ENCODE measurements at places on chromosomes 7 and 10.

GRCh38 chr10:102394801-102395399 lies 605 bp upstream of the NFKB2 start:
- no peak for DNase-seq

GRCh38 chr7:148708026-148708885 lies 9.6 kb downstream of the CUL1 start:
- no peak for DNase-seq

DNA sequence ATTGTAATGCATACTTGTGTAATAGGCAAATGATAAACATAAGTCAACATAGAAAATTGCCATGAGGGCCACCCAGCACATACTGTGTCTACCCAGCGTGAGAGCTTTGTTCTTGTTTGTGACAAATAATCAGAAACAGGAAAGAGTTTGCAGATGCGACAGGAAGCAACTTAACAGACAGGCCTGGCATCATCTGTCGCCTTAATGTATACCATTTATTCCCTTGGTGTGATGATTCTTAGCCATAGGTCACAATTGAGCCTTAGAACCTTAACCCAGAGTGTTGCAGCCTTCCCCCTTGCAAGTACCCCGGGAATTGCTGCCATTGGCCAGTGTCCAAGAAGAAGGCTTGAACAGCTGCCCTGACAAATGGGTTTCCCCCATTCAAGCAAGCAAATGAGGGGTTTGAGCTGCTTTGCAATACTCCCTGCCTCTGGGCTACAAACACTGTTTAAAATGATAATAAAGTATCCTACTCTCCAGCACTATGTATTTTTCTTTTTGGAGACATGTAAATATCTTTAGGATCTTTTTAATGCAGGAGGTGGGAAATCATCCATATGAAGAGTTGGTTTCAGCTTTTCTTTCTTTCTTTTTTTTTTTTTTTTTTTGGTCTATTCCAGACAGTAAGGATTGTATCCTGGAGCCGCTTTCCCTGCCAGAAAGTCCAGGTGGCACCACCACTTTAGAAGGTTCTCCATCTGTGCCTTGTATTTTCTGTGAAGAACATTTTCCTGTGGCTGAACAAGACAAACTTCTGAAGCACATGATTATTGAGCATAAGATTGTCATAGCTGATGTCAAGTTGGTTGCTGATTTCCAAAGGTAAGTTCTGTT lies 80.0 kb downstream of the ZNF277 start:
- peak; percentile 15 for DNase-seq

DNA sequence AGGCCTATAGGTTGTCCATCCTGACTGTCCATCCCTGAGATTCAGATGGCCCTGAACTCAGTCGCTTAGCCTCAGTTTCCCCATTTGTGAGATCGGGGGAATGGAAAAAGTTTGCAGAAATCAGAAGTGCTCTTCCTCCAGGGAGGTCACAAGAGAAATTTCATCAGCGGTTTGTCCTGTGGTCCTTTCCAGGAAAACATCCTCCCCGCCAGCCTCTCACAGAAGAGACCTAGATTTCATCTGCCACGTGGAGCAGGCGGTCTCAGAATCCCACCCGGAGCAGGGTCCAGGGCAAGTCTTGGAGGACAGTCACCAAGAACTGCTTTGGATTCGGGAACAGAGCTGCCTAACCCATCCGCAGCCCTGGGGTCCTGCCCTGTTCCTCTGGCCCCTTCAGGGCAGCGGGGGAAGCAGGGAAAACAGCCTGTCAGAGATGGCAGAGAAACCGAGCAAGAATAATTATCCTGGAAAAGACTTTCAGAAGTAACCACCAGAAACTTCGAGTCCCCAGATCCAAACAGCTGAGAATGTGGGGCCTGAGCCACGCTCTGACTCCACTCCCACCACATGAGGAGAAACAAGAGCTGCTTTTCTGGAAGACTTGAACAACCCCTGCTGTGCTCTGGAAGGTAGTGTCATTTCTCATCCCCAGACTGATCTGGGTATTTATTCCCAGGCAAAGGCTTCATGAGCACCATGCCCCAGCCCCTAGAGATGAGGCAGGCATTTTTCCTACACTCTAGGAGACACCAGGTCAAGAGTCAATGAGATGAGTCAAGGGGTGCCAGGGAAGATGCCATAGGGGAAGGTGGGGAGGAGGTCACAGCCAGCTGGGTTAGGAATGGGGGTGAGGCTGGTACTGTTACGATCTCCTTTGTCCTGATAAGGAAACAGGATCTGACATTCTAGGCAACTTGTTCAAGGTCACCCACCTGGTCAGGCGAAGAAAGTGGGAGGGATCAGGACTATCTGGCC lies 1.1 kb upstream of the TNS3 start:
- no peak for DNase-seq

GRCh38 chr10:58642283-58642682 lies 129.6 kb downstream of the BICC1 start:
- DNase-seq, result no peak

- no peak for DNase-seq
Observed at GRCh38 chr7:99094401-99094800, 49.5 kb downstream of the SMURF1 start.

DNA sequence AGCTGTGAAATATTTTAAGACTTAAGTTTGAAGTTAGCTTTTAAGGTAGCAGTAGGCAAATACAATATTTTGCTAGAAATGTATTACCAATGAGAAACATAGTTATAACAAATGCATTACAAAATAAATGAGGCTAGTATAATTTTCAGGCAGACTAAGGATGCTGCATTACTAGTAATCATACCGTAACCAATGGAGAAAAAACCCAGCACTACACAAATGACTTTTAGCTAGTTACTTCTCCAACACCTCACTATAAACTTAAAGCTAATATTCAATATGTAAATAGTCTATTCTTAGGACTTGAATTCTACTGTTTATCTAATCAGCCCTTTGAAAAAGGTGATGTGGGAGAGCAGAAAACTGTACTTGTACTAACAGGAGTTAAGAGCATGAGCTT lies 285.3 kb upstream of the KLF14 start:
- no peak for DNase-seq

- DNase-seq, result no peak
Observed at GRCh38 chr7:40341836-40342235, 207.0 kb downstream of the SUGCT start.

DNA sequence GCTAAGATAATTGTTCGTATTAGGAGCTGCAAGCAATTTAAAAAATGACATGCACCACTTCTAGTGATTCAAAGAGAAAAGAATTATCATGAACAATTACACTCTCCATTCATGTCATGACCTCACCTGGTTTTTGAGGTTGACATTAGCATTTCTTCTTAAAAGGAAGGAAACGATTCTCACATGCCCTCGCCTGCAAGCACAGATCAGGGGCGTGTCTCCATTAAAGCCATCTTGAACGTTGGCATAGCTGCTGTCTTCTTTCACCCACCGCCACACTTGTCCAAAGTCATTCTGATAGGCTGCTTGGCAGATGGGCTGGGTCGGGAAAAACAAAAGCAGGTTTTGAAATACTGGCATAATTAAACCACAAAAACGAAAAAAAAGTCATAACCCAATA lies 19.9 kb downstream of the ANKRD22 start:
- peak; percentile 35 for DNase-seq

- no peak for DNase-seq
Observed at GRCh38 chr7:147106746-147107145, 990.1 kb downstream of the CNTNAP2 start.

- no peak for DNase-seq
Observed at GRCh38 chr10:96556003-96556402, 30.8 kb downstream of the TM9SF3 start.

GRCh38 chr7:7157177-7157886 lies 25.0 kb upstream of the C1GALT1 start:
- DNase-seq, result peak; percentile 84

- no peak for DNase-seq
Observed at GRCh38 chr7:15916681-15917380, 230.3 kb upstream of the MEOX2 start.

GRCh38 chr10:14487488-14487883 lies 156.8 kb upstream of the FRMD4A start:
- no peak for DNase-seq

DNA sequence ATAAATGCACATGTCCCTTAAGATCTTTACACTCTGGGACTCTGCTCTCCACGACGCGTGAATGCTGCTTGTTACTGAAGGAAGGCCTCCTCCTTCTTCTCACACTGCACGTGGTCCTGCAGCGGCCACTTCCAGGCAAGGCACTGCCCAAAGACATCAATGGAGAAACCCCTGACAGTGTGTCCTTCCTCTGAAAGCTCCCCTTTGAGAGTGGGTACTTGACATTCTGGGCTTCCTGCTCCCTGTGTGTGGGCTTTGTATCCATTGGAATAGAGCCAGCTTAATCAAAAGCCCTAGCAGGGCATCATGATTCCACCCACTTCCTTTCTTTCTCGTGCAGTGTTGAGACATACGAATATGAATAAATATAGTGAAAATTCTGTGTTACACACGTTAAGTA lies 69.7 kb upstream of the STK17A start:
- no peak for DNase-seq

- no peak for DNase-seq
Observed at GRCh38 chr7:2175514-2175913, 57.2 kb downstream of the MAD1L1 start.

GRCh38 chr10:128938558-128938957 lies 528.5 kb upstream of the MGMT start:
- no peak for DNase-seq

GRCh38 chr7:17236171-17236570 lies 62.3 kb upstream of the AHR start:
- DNase-seq, result no peak

- DNase-seq, result no peak
Observed at GRCh38 chr7:144584726-144585125, 181.2 kb upstream of the NOBOX start.

DNA sequence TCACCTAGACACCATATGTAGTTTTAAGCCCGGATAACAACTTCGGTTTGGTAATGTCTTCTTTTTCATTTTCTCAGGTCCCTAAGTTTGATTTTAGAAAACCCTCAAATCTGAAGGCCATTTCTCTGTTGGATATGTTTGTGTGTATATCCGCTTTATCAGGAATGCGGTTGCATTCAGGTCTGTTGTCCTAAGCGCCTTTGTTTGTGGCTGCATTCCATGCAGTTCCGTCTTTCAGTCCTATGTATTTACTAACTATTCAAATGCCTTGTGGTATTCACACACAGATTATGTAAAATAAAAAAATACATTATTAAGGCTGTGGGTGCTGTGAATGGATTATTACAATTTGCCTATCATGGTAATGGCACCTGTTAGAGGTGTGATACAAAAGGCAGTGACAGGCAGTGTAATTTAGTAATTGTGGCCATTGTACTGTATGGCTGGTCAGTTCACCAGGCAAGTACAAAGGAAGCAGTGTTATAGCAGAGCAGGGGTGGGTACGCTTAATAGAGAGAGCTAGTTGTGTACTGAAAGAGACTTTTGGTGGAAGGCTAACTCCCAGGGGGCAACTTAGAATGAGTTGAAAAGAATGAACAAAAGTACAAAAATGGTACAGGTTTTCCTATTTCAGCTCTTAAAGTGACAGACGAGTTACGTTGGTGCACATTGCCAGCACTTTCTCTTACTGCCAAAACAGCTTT lies 136.4 kb downstream of the VTI1A start:
- DNase-seq, result no peak

DNA sequence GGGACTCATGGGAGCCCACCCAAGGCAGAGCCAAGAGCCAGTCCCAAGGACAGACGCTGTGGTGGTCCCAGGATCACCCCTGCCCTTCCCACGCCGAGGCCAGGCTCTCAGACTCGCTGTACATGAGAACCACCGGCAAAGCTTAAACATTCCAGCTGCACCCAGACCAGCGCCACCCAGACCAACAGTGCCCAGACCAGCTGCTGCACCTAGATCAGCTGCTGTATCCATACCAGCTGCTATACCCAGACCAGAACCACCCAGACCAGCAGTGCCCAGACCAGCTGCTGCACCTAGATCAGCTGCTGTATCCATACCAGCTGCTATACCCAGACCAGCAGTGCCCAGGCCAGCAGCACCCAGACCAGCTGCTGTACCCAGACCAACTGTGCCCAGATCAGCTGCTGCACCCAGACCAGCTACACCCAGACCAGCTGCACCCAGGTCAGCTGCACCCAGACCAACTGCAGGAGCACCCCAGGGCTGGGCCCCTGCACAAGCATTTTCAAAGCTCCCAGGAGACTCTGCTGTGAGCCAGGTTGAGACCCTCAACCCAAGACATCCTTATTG lies 47.9 kb upstream of the CNPY1 start:
- DNase-seq, result no peak

DNA sequence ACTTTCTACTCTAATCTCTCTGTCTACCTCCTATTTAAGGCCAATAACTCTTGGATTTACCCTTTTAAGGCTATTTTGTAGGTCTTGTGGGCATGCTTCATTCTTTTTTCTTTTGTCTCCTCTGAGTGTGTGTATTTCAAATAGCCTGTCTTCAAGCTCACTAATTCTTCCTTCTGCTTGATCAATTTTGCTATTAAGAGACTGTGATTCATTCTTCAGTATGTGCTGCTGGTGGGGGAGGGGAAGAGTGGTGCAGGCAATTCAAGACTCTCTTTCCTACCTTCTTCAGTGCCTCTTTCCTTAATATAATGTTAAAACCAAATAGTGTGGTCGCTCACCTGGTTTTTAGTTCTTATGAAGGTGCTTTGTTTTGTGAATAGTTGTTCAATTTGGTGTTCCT lies 20.0 kb downstream of the ABCB1 start:
- DNase-seq, result no peak

- no peak for DNase-seq
Observed at GRCh38 chr7:50729962-50730361, 52.7 kb downstream of the GRB10 start.

DNA sequence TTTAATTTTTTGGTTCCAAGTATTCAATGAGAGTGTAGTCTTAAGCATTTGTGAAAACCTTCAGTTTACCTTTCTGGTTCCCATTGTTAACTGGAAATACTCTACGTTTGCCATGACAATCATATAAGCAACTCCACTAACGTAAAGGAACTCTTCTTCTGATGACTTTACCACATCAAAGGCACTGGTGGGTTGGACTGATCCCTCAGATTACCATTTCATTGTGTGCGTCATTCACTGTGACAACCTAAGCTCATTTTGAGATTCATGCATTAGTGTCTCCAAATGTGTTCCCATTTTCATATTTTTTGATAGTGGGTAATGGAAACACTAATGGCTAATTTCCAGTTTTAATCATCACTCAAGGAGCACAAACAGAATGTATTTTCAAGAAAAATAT lies 119.9 kb upstream of the COL1A2 start:
- no peak for DNase-seq

- no peak for DNase-seq
Observed at GRCh38 chr10:128326251-128326650, 200.0 kb upstream of the MKI67 start.
